ENCODE measurements at places on chromosomes 5 and 9.
A peak's percentile ranks its signal among the peaks of the same experiment; 100 is the strongest.

DNA sequence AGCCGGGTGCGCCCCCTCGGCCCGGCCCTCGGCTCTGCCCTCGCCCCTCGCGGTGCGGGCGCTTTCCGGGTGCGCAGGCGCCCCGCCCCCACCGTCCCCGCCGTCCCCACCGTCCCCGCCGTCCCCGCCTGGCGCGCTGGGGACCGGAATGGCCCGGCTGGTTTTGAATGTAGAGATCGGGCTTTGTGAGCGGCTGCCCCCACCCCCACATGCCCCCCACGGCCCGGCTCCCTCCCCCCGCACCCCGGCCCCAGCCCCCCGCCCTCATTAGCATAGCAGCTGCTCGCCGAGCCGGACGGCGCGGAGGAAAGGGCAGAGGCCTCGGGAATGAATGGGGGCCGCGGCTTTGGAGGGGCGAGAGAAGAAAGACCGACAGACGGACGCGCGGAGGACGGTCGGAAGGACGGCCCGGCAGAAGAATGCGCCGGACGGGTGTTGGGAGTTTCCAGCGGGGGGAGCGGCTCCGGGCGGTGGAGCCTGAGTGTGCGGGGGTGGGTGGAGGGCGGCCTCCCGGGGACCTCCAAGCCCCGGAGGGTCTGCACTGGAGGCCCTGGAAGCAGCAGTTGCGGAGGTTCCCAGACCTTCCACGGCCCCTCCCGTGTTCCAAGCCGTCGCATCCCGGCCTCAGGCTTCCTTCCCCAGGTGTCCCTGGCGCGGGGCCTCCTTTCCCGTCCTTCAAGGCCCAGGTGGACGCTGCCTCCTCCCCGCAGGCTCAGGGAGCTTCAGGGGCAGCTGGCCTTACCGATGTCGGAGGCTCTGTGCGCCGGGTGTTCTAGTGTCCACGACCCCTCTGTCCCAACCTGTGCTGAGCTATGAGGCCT is 6.0 kb downstream of the NRARP start:
- no peak for DNase-seq

GRCh38 chr9:94169968-94170367 is 85.7 kb downstream of the PTPDC1 start:
- DNase-seq = no peak

DNA sequence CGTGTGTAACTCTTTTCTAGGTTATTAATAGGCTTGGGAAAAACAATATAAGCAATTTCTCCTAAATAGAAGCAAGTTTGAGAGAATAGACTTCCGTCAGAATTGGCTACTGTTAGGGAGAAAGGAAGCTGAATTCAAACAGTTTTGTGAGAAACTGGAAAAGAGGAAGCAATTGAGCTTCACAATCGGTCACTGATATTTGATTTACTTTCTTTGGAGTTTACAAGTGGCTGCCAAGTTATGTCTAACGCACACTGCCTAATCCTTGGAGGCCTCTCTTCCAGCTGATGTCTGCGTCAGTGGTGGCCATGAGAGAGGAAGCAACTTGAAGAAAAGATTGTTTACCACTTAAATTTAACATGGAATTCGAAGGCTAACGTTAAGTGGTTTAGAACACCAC is 319.5 kb downstream of the ADGRV1 start:
- DNase-seq = no peak

GRCh38 chr5:56985936-56986625 is 34.2 kb upstream of the MIER3 start:
- no peak for DNase-seq

GRCh38 chr9:115717298-115717697 is 436.3 kb upstream of the PAPPA start:
- DNase-seq = no peak

GRCh38 chr5:113276493-113276892 is 158.3 kb downstream of the TSSK1B start:
- DNase-seq = no peak

GRCh38 chr9:37925786-37926736 is 22.1 kb upstream of the SLC25A51 start:
- no peak for DNase-seq

DNA sequence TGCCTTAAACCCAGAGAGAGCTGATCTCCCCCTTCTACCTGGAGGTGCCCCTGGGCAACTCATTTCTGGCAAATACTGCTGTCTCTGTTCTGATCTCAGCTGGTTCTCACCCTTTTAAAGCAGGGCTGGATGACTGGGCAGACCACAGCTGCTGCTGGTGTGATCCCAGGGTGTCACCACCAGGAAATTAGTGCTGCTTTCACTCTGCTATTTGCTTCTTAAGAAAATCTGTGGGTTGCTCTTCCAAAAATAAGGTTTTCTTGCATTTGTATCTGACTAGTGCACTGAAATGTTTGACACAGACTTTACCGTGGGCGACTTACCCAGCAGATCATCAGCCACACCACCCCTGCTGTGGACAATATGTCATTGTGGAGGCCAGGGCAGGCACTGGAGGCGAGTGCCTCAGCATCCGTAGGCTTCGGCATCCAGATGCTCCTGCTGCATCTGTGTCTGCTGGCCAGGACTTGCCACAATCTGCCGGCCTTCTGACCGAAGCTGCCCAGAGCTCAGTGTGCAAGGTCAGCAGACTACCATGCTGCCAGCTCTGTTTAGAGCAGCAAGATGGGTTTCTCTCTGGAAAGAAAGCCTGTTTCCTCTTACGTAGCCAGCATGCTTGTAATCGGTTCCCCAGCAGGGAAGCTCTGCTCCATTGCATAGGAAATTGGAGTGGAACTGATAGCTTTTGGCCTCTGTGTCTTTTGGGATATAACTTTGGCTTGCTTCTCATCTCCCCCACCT is 13.6 kb downstream of the ARHGAP26 start:
- DNase-seq = peak; percentile 50

- no peak for DNase-seq
These were observed 240.3 kb downstream of the FANCC start for GRCh38 chr9:95077053-95077765.

- no peak for DNase-seq
These were observed 183.5 kb upstream of the IRX1 start for GRCh38 chr5:3412146-3412545.

GRCh38 chr5:4099386-4099785 is 503.8 kb downstream of the IRX1 start:
- no peak for DNase-seq

- DNase-seq = peak; percentile 21
These were observed 389.6 kb downstream of the KDM4C start for GRCh38 chr9:7147121-7148090.

GRCh38 chr5:157719245-157719644 is 12.0 kb upstream of the THG1L start:
- DNase-seq = no peak

GRCh38 chr5:138179277-138179857 is 455 bp downstream of the KIF20A start:
- DNase-seq = no peak

- DNase-seq = no peak
These were observed 99.7 kb downstream of the STARD4 start for GRCh38 chr5:111412593-111412992.

DNA sequence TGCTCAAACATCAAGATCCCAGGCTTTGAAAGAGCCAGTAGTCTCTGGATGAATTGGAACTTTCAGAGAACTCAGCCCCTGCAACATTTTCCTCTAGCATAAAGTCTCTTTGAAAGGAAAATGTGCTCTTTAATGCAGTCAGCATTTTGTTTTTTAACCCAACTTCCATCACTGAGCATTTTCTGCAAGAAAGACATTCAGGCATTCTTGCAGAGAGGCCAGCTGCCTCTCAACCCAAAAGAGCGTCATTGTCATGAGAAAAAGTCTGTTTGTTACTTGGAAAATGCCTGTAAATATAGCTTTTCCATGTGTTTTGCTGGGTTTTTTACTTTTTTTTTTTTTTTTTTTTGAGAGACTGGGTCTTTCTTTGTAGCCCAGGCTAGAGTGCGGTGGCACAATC is 225.0 kb downstream of the ADAMTSL1 start:
- no peak for DNase-seq

- DNase-seq = no peak
These were observed 16.0 kb upstream of the TMEM171 start for GRCh38 chr5:73104326-73104725.

DNA sequence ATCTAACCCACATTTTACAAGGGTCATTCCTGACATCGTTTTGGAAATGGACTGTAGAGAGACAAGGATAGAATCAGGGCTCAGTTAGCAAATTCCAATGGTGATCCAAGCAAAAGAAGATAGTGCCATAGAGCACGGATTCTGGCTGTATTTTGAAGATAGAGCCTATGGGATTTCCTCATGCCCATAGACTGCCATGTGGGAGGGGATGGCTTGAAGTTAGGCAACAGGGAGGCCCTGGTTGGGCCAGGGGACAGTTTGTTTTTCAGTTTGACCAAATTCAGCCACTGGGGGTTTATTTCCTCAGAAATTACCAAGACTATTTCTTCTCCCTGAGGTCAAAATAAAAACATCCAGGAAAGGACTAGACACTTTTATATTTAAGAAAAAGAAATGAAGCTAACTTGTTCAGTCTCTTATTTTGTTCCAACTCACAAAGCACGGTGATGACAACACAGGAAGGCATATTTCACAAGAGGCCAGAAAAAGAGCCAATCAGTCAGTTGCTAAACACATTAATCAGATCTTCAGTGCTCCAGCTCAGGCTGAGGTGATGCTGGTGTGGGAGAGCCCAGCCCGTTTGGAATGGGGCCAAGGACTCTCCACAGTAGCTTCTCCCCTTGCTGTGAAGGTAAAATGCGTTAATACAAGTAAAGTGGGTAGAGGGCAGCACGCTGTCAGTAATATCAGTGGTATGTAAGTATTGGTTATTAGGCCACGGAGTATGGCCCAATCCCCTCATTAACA is 4.4 kb upstream of the DCTN4 start:
- no peak for DNase-seq

DNA sequence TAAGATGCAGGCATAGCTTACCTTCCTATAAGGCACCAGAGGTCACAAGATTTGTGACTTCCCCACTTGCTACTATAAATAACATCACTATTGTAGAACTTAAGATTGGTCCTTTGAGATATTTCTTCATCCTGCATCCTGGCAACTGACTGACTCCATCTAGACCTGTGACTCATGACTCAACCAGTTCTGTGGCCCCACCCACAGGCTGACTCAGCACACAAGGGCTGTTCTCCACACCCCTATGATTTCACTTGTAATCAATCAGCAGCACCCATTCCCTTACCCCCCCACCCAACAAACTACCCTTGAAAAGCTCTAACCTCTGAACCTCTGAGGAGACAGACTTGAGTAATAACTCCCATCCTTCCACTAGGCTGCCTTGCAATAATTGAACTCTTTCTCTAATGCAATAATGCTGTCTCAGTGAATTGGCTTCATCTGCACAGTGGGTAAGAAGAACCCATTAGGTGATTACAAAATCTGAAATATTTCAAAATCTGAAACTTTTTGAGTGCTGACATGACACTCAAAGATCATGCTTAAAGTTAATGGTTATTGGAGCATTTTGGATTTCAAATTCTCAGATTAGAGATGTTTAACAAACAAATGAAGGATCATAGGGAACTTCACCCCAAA is 296.7 kb downstream of the ARL15 start:
- no peak for DNase-seq

- DNase-seq = no peak
These were observed 64.6 kb upstream of the HAND1 start for GRCh38 chr5:154542581-154542980.

- DNase-seq = no peak
These were observed 820.5 kb downstream of the PTPRD start for GRCh38 chr9:9792144-9792857.

DNA sequence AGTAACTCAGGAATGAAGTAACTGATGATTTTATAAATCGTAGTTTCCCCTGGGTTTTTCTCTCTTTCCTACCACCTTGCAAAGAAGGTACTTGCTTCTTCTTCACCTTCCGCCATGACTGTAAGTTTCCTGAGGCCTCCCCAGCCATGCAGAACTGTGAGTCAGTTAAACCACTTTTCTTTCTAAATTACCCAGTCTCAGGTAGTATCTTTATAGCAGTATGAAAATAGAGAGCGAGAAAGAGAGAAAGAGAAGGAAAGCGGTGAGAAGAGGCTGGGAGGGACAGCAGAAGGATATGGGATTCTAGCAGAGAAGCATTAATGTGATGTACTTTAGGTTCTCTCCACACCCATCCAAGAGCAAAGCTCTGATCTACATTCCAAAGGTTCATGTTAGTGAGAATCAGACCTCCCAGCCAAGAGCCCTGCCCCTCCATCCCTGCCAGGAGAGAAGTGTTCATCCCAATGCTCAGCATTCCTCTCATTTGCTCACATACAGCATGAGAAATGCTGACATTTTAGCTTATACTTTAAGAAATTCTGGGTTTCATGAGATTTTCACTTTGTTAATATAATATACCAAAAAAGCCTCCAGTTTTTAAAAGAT is 185.0 kb upstream of the PTGER4 start:
- no peak for DNase-seq

DNA sequence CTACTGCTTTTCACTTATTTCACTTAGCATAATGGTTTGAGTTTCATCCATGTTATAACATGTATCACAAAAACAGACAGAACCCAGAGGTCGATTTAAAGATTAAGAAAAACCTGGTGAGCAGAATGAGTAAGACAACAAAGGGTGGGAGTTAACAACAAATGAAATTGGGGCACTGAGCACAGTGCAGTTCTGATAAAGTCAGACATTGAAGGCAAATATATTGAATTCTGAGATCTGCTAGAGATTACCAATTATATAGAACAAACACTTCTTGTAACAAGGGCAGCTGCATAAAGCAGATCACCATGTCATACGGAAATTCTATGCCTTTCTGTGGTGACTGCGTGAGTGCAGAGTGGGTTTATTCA is 517.3 kb upstream of the RORB start:
- DNase-seq = no peak

GRCh38 chr9:106961623-106962022 is 98.7 kb downstream of the ZNF462 start:
- no peak for DNase-seq

DNA sequence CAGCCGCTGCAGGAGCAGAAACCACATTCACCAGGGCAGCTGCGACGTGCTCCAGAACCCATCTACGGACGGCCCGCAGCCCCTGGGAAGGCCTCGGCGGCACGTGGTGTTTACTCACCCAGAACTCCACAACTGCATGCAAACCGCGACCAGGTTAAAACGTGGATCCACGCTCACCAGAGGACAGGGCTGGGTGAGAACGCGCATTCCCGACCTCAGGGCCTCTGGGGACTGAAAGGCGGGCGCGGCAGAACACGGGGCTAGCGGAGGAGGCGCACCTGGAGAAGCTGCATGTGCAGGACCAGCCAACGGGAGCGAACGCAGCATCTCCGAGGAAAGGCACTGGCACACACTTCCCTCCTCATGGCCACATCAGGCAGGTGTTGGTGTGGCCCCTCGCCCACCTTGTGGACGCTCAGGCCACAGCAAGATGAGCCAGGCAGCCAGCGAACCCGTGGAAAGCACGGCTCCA is 24.0 kb upstream of the CAMSAP1 start:
- no peak for DNase-seq

GRCh38 chr9:110455860-110456259 is 118.2 kb upstream of the TXNDC8 start:
- DNase-seq = no peak

GRCh38 chr9:35909687-35910612 is 660 bp downstream of the SPAAR start:
- DNase-seq = no peak

DNA sequence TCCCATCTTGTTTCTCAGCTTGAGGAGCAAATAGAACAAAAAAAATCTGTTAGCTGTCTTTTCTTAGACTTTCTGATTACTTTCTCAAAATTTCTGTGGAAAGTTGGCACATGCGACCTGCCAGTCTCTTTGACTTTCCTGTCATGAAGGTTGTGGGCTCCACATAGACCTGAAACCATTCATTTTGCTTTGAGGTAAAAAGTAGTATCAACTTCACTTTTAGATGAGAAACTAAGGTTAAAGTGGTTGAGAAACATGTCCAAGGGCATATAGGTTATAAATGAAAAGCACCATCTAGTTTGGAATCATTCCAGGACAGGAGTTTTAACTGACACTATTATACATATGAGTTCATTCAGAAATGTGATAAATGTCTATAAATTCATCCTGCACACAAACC is 42.7 kb downstream of the ST8SIA4 start:
- no peak for DNase-seq
